ENCODE measurements at places on chromosomes 1 and 21.

DNA sequence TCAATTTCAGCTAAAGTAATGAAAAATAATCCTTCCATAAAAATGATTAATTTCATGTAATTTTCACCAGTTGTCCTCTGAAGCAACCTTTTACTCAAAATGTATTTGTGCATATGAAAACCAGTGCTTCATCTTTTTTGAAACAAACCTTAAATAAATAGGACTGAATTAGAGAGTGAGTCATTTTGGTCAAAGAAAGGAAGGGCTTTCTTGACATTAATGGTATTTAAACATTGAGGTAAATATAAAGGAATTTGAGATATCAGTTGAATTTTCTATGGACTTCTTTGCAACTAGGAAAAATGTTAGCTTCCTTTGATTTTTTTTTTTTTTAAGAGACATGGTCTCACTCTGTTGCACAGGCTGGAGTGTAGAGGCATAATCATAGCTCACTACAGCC is 38.7 kb downstream of the SNX7 start:
- no peak for ATAC-seq

- peak; percentile 53 for ATAC-seq
Measured at GRCh38 chr1:225657462-225657989, 4.6 kb upstream of the ENAH start.

DNA sequence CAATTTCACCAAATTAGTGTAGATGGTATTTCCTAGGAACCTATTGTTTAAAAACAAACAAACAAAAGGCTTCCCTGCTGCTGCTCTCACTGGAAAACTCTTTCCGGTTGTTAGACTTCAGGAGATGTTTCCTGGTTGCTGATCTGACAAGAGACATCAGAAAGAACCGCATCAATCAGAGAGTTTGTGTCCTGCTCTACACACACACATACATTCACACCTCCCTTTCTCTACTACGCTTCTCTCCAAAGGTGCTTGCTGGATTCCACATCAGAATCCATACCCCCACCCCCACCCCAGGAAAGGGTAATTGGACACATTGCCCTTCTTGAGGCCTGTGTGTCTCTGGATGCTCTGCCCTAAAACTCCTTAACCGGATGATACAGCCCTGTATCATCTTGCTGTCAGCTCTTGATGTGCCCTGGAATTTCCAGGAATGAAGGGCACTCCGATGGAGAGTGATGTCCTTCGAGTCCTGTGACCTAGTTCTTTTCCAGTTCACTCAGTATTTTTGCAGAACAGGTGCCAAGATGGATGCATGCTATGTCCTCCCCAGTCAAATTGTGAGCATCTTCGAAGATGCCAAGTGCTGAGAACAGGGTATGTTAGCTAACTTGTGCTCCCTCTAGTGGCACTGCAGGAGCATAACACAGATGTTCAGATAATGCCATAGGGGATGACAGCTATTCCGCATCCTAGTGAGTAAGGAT is 113.7 kb upstream of the SLC35F3 start:
- ATAC-seq: peak; percentile 99

GRCh38 chr21:44975720-44976555 is 36.1 kb downstream of the SLX9 start:
- ATAC-seq: no peak

- ATAC-seq: no peak
Measured at GRCh38 chr21:38664841-38665240, 140.9 kb upstream of the ETS2 start.

DNA sequence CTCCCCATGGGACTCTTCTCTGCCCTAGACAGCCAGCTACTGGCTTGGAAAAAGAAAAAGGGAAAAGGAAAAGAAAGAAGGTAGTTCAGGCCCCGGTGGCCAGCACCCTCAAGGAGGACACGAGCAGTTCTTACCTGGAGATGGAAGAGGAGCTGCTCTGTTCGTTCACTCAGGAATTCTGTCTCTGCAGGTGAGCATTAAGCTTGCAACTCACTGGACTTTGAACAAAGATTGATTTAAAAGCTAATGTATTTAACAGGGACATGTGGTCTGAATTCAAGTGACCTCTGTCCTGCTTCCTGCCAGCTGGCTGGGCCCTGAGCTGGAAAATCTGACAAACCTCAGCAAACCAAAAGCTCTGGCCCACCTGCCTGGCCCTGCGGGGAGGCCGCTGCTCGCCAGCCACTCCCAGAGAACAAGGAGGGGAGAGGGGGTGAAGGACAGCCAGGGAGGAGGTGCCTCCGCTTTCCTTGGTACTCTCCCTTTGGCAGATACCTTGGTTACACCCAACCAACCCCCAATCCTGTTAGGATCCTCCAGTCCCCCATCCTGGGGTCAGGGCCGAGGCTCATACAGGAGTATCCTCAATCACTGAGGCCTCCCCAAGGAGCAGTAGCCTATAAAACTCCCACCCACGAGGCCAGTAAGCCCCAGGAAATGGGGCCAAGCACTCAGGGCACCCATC is at the start of gene PDZK1:
Gene PDZK1, minus strand, starts transcription at position 186 of the 685 bp plus-strand sequence. CDS start 19,347 bp downstream, outside the sequence.
- ATAC-seq: no peak

- no peak for ATAC-seq
Measured at GRCh38 chr1:192535916-192536664, 39.5 kb upstream of the RGS1 start.

DNA sequence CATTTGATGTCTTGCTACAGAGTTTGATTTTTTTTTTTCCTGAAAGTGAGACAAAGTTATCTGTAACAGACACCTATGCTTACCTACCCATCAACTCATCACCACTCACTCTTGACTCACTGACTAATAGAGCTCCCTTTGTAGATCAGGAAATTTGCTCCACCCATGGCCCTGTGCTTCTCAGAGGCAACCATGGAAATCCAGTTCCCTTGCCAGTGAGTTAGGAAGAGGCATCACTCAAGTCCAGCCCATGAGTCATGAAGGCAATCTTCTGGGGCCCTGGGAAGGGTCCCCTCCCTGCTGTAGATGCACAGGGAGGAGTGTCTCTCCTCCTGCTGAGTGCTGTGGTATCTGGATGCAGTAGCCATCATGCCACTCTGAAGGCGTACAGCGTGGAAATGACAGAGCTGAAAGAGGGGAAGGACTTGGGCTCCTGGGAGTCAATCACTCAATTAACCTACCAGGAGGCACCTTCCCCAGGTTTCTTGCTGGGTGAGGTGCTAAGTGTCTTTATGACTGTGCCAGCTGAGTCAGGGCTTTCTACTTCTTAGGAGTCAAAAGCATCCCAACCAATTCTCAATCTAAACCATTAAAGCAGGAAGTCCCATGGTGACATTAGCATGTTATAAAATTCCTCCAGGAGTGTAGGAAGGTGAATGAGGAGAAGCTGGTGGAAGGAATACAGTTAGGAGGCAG is 56.1 kb downstream of the DNTTIP2 start:
- no peak for ATAC-seq
